ENCODE measurements at places on chromosomes 4 and X.

DNA sequence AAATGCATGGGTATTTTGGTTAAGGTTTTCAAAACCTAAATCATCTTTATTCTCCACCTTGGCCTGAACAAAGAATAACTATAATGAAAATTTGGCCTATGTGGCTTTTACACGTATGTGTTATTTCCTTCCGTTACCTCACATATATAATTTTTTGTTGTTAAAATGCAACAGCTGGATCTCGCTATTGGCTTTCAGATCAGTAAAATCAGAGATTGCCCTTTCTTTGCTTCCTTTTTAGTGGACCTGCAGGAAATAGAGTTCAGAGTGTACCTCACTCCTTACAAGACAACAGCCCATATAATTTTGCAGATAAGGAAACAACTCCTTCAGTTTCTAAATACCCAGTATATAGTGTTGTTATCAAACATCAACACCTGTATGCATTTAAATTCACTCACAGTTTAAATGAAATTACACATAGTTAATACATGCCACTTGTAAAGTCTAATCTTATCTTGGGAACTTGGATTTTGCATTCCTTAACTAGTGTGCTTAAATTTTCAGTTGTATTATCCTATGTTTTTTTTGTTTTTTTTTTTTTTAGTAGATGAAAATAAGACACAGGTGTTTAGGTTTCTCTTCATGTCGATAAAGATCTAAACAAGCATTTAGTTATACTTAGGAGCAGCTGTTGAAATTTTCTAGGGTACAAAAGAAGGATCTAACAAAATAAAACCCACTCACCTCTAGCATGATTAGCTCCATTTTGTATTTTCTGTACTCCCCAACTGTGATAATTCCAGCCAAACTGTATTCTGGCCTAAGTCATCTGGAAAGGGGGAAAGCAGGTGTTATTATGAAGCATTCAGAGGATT lies 96.2 kb upstream of the SPRY1 start:
- DNase-seq: no peak

DNA sequence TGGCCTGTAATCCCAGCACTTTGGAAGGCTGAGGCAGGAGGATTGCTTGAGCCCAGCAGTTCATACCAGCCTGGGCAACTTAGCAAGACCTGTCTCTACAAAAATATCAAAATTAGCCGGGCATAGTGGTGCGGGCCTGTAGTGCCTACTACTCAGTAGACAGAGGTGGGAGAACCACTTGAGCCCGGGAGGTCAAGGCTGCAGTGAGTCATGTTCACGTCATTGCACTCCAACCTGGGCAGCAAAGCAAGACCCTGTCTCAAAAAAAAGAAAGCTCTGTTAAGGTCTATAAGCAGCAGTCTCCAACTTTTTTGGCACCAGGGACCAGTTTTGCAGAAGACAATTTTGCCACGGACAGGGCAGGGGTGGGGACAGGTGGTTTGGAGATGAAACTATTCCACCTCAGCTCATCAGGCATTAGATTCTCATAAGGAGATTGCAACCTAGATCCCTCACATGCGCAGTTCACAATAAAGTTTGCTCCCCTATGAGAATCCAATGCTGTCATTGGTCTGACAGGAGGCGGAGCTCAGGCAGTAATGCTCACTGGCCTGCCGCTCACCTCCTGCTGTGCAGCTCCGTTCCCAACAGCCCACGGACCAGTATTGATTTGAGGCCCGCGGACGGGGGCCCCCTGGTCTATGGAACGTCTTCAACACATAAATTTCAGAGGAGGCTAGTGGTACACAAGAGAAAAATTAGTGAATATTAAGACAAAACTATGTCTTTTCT lies 67.9 kb downstream of the KLHL8 start:
- DNase-seq: no peak

- no peak for DNase-seq
Measured at GRCh38 chr4:96016634-96017299, 176.9 kb downstream of the PDHA2 start.

- DNase-seq: no peak
Measured at GRCh38 chrX:129071390-129071789, 451.9 kb downstream of the SMARCA1 start.

DNA sequence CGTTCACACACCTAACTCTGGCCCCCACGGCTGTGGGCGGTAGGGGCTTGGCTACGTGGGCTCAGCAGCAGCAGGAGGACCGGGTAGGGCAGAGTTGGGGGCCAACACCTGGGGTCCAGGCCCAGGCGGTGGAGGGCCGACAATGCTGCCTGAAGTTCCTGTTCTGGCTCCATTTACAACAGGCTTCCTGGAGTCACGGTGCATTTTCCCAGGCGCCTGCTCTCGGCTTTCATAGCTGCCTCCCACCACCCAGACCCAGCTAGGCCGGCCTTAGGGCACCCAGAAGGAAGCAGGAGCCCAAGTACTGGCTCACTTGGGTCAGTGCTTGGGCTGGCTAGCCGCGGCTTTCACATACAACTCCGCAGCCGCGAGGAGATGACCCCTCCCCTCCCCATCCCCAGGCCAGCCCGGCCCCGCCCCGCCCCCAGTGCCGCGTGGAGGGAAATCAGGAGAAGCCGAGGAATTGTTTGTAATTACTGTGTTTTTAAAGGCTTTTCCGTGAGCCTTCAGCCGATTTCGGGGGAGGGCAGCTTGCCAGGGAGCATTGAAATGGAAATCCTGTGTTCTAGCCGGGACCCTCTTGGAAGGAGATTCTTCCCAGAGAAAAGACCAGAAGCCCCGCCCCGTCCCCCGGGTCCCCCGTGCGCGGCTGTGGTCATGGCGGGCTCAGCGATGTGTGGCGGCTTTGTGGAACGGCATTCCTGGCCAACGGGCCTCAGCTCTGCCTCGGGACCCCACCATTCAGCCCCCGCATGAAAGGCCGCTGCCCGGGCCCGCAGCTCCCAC lies 28.5 kb downstream of the PJA1 start:
- DNase-seq: no peak

DNA sequence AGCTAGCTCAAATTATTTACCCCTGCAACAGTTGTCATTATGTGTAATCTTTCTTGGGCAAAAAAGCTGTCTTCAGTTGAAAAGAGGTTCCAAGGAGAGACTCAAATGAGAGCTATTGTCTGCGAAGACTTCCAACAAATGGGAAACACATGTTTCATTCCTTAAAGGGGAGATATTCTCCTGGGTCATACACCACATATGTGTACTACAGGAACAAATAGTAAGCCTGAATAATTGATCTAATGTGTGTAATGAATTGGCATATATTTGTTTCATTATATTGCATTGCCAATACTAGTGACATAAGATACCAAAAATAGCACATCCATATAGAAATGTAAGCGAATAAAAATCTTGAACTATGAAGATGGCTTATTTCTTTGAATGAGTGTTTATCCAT lies 950.9 kb upstream of the NDST4 start:
- no peak for DNase-seq

DNA sequence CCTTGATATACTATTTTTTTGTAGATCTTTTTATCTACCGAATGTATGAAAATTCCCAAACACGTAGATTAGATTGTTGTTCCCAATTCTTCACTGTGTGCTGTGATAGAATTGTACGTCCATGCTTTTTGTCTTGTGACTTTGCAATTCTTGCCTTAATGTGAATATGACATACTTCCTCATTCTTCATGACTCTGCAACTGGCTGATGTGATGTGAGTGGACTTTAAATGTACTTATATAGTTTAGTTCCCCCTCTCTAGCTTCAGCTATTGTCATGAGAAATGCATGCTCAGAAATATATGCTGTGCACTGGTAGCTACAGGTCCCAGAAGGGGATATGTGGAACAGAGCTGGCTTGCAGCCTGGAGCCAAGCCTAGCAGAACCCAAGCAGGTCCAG lies 89.4 kb downstream of the FTHL17 start:
- DNase-seq: no peak

GRCh38 chr4:66956426-66956825 lies 588.9 kb downstream of the CENPC start:
- DNase-seq: no peak

DNA sequence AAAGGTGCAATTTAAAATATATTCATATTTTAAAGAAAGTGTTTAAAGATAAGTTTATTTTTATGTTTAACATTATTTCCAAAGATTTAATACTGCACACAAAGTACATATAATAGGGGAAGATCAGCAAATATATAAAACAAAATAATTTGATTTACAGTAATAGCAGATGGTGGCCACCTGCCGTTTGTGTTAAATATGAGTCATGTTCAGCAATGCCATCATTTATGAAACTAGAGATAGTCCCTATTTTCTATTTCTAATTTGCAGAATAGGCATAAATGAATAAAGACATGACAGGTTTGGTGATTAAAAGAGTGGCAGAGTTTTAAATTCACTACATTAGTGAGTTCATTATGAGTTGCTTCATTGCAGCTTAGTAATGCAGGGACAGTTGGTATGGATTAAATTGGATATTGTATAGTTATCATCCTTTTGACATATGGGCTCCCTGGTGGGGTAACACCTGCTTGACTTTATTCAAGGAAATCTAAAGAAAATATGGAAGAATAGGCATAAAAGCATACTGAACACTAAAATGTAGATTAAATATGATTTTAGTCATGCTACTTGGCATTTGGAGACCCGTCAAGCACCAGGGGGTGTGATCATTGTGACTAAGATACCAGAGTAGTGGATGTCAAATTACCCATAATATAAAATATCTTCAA lies 78.8 kb upstream of the BANK1 start:
- no peak for DNase-seq

GRCh38 chr4:36392916-36393315 lies 111.5 kb downstream of the DTHD1 start:
- DNase-seq: no peak

DNA sequence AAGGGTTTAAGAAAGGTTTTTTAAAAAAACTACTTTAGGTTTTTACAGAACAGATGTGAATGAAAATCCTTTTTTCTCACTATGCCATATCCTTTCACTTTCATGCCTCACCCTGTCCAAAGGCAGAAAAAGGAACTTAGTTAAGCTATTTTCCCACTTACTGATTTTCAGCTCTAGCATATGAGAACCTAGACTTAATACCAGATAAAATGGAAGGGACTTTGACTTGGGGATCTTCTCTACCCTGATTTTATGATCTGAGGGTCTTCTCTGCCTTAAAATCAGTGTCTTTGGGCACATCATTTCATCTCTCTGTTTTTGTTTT lies 42.4 kb downstream of the FNIP2 start:
- no peak for DNase-seq

Data from globus pallidus (tissue), 1 donor.